ENCODE measurements at places on chromosomes 12 and 14.
A peak's percentile ranks its signal among the peaks of the same experiment; 100 is the strongest.

DNA sequence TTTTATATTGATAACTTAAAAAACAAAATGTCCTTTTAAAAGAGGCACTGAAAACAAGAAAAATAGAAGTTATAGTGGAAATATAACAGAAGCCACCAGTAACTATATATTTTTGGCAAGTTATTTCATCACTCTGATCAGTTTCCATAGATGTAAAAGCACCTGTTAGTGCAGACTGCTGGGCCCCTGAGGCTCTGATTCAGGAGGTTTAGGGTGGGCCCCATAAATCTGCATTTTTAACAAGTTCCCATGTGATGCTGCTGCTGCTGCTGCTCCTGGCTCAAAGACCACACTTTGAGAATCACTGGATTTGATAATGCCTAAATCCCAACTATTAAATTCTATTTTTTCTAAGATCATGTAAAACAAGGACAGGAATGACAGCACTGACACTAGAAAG, 251.1 kb downstream of the MED13L start:
- DNase-seq, result no peak

GRCh38 chr14:82447586-82447985, 913.9 kb upstream of the SEL1L start:
- no peak for DNase-seq

GRCh38 chr12:2877953-2878732, 1.1 kb downstream of the RHNO1 start:
- no peak for DNase-seq

DNA sequence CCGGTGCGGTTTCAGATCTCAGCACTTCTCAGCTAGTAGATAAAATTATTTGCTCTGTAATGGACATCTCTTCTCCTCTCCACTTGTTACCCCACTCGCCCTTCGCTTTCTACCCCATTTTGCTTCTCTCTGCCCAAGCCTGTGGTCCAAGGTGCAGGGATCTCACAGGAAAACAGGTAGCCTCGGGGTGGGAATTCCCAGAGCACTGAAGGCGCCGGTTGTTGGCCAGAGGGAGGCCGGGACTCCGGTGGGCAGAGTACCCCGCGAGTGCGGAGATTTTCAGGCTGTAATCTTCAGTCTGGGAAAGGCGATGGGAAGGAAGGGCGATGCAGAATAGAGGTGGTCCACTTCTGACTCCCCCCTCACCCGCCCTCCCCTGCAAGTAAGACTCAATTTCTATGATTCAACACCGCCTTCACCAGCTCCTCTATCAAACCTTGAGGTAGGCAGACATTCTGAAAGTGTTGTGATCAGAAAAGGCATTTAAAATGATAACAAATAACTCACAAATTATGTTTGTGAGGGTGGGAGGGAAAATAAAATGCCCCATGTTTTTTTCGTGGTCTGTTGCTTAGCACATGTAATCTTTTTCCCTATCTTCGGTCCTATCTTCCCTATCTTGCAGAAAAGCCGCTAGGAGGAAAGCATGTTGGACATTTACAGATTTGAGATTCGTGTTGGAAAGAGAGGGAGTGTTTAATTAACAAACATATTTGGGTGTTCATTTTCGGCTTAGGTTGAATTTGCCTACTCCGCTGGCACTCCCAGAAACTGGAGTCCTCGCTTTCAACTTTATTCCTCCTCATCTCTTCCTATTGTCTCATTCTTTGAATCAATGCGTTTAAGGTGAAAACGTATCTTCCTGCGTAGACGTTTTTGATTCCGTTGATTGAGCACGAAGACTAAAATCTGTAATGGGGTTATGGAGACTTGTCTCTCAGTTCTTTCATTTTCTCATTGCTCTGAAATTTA, 8.5 kb downstream of the FOXG1 start:
- no peak for DNase-seq

DNA sequence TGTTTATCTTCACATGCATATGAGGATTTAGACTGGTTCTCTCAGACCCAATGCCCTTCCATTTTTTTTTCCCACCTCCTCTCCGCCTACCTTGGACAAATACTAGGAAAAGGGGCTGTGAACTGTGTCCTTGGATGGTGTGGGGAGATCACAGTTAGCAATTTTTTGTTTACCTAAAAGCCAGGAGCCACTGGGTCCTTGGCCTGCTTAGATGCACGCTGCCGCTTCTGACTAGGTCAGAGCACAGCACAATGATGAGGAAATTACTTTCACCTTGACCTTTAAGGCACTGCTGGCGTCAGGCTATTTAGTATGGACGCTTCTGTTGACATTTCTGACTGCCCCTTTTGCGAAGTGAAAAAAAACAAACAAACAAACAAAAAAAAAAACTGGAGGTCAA, 1.9 kb downstream of the CCDC38 start:
- no peak for DNase-seq

GRCh38 chr12:103600967-103601728, 14.1 kb downstream of the STAB2 start:
- no peak for DNase-seq

DNA sequence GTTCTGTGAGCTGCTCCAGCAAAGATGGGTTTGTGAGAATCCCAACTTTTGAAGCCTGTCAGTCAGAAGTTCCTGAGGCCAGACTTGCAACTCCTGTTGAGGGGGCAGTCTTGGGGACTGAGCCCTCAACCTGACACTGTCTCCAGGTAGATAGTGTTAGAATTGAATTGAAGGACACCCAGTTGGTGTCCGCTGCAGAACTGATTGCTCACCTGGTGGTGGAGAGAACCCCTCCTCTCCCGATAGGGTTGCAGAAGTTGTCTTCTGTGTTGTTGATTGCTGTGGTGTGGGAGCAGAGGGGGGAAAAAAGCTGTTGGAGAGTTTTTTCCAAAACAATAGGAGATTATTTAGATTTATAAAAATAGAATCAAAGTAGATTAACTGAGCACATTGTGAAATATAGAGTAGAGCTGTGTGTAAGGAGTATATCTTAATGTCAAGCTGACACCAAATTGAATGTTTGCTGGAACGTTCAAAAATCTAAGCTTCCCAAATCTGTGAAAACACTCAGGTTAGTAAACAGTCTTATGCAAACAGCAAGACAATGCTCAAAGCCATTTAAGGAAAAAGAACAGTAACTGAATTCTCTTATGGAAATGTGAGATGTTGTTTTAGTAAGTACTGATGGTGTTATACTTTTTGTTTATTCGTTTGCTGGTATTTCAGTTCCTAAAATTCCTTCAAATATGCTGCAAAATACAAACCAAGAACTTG, 18.6 kb downstream of the HIF1A start:
- DNase-seq, result no peak

DNA sequence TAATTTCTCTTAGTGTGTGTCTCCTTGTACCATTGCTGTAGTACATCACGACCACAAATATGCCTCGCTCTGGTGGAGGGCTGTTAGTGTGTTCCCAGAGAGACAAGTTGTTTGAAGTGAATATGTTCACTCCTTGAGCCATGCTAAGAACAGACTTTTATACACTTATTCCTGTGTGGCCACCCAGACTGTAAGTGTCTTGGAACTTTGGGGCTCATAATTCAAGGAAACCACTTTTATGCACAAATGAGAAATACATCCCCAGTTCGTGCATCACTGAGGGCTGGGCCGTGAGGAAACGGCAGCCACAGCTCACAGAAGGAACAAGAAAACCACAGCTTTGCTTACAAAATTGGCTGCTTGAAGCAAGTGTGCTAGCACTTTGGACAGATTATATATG, 362.2 kb upstream of the DDHD1 start:
- no peak for DNase-seq

DNA sequence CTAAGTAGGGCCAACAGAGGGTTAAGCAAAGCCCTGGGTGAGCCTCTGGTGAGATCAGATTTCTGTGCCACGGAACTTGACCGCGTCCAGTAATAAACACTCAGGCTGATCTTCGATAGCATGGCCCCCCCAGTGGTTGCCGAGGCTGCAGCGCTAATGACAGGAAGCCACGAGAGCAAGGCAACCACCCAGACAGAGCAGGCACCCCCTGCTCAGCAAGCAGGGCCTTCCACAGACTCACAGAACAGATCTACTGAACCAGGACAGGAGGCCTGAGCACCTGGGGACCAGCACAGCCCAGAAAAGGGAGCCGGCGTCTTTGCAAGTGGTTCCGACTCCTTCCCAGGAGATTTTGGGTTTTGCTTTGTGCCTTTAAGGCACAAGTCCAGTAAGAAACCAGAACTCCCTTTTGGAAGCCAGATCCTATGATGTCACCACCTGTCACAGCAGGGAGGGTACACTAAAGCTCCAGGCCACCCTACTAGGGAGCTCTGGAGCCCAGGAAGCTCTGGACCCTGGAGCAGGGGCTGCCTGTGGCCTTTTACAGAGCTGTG, 42.3 kb downstream of the BCL11B start:
- no peak for DNase-seq

DNA sequence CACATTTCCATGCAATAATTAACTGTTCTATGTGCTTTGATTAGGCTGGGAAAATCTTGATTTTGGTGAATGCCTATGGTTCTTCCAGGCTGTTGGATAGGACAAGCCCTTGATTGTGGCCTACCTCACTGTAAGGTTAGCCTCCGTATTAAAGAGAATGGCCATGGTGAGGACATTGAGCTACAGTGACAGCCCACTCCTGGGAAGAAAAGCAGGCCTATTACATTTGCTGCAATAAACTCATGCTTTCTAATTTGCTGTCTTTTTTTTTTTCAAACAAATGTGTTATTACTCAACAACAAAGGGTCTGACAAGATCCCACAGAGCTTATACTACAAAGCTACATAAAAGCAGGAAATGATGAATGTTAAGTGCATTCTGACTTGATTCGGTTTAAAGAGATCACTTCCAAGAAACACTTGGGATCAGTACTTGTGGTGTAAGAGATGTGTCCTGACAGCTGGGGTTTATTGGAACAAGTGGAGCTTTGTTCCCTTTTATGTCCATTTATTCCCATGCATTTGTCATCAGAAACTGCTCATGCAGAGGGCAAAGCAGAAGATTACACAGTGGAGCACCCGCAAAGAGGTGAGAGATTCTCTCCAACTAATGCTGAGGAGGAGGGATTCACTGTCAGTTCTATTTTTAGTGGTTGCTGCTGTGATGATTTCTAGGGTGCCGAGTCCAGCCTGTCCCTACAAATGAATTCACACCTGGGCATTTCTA, 29.1 kb upstream of the KCNK10 start:
- no peak for DNase-seq

- DNase-seq, result no peak
These were observed 127.2 kb upstream of the MYF6 start for GRCh38 chr12:80580254-80580653.

- peak; percentile 17 for DNase-seq
These were observed 83.6 kb downstream of the WNK1 start for GRCh38 chr12:835754-836518.

- DNase-seq, result no peak
These were observed 83.9 kb downstream of the ZFP36L1 start for GRCh38 chr14:68709007-68709406.

Data from HL-60 (cell line).